ENCODE measurements at places on chromosomes 1 and 21.

- DNase-seq, result no peak
Measured at GRCh38 chr1:160416369-160416768, 16.0 kb downstream of the VANGL2 start.

DNA sequence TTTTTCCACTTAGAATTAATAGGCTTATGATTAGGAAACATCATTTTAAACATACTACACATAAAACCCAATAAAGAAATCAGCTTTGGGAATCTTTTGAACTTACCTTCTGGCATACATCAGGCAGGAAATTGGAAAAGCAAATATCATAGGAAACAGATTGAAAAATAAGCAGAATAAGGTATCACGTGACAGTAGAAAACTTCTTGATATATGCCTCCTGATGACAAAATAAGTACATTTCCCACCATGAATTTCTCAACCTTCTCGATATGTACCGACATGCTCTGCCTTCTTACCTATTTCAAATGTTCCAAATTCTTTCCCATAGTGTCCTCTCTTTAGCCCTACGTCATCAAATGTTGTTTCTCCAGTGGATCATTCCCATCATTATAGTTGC lies 72.4 kb downstream of the CLCA4 start:
- no peak for DNase-seq

DNA sequence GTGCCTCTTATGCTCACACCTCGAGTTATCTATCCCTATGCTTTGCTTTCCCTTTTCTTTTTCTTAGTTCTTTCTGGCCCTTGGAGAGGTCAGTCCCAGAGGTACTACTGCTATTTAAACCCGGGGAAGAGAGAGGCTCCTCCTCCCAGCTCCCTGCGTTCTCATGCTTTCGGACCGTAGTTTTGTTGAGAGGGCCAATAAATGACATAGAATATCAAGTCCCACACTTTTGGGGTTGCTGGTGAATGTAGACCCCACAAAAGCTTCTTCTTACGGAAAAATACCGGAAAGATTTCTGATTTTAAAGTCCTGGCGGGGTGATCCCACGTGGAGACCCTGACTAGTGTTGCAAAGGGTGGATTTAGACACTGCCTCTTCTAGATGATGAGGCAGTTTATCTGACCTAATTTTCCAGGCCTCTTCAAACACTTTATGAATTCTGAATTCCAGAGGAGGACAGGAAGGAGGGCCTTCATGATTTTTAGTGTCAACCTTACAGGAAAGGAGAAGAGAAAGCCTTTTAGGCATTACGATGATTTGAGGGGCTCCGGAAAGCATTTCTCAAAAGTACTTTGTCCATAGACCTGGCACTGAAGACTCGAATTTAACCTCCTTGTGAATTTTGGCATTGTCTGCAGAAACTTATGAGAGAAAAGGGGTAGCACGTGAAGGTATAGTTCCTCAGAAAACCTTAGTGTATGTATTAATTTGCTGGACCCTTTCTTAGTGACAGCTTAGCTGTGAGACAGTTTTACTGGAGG lies 694 bp downstream of the TMEM167B start:
- no peak for DNase-seq

DNA sequence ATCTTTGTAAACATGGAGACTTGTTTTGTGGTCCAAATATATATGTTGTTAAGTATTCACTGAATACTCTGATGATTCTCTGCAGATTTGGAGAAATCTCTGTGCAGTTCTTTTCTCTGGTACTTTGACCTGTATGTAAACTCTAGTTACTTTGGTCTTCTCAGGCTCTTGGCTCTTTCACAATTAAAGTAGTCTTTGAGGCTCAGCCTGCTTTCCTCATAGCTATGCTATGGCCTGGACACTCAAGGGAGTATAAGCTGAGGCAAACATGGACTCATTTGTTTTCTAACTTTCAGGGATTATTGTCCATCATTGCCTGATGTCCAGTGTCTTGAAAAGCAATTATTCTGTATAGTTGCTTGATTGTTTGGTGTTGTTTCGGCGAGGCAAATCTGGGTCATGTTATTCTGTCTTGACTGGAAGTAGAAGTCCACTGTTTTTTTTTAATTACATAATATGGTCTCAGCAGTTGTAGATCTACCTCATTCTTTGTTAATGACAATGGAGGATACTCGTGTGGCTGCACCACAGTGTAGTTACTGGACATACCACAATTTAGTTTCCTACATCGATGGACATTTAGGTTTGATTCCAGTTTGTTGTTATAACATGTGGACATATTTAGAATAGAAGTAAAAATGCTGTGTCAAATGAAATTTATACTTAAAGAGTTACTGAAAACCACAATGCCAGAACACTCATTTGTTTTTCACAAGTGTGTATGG lies 9.2 kb downstream of the PTBP2 start:
- DNase-seq, result no peak

DNA sequence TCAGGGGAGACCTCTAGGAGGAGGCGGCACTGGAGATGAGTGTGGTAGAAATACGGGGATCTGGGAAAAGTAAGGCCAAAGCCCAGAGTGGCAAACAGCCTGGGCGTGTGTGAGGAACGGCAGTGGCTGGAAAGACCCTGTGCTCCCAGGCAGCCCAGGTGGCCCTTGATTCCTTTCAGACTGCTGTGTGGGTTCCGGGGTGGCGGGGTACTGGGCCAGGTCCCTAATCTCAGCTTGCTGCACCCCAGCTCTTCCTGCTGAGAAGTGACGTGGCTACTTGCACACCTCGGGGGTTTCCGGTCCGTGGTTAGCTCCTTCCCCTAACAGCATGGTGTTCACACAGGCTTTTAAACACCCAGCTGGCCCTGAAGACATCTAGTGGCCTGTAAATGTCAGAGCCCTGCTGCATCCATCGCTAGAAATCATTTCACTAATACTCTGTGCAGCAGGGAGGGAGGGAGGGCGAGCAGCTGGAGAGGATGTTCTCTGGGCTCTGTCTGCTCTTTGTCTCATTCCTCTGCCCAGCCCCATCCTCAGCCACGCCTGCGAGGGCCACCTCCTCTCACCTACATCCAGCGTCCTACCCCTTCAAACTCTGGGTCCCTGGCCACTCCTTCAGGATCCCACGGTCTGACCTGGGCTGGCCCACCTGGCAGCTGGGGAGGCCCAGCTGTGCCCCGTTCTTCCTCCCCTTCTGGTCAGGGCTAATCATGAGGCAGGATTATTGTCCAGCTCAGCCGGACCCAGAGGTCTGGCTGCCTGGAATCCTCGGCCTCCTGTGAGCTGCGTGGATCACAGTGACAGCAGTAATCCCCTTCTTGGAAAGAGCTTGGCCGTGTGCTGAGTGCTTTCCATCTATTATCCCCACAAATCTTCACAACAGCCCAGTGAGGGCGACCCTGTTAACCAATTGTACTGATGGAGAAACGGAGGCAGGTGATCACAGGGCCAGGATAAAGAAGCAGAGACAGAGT lies 7.2 kb downstream of the ZDHHC18 start:
- peak; percentile 87 for DNase-seq
